ENCODE measurements at places on chromosomes 7 and 10.

DNA sequence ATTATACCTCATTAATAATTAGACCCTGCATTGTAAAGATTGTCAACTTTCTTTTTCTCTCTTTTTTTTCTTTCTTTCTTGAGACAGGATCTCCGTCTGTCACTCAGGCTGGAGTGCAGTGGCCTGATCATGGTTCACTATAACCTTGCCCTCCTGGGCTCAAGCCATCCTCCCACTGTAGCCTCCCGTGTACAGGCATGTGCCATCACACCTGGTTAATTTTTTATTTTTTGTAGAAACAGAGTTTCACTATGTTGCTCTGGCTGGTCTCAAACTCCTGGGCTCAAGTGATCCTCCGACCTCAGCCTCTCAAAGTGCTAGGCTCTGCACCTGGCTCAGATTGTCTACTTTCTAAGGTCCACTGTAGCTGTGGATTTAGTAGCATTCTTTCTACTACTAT, 50.7 kb downstream of the MDFIC start:
- no peak for DNase-seq

- no peak for DNase-seq
Observed at GRCh38 chr7:5591278-5591874, 167.7 kb upstream of the TNRC18 start.

DNA sequence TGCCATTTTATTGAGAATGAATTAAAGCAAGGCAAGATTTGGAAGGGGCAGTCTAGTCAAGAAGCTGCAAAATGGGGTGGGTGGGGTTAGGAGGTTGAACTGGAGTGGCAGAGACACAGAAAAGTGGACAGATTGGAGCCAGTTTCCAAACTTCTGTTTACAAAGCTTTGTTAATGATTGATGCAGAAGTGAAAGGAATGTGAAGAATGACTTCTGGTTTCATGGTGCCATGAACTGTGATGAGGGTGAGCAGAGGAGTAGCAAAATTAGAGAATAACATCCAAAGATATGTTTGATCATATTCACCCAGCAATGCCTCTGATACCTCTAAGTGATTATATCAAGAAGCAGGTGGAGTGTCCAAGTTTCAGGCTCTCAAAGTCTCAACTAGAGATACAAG, 1118.0 kb upstream of the C7orf33 start:
- DNase-seq, result no peak

GRCh38 chr7:71896535-71896934, 515.6 kb downstream of the CALN1 start:
- no peak for DNase-seq

DNA sequence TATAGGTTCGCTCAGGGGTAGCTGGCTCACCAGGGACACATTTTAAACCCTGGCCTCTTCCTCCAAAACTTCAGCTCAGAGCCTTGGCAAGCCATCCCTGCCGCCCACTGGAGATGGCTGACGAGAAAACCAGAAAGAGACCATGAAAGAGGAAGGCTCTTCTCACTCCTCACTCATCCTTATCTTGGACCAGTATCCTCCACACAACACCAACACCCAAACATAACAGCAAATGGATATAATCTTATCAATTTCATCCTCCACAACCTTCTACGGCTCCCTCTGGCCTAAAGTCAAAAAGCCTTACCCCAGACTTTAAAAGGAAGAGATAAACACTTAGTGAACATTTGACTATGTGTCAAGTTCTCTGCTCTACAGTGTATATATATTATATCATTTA, 26.9 kb downstream of the DLG5 start:
- DNase-seq, result no peak

DNA sequence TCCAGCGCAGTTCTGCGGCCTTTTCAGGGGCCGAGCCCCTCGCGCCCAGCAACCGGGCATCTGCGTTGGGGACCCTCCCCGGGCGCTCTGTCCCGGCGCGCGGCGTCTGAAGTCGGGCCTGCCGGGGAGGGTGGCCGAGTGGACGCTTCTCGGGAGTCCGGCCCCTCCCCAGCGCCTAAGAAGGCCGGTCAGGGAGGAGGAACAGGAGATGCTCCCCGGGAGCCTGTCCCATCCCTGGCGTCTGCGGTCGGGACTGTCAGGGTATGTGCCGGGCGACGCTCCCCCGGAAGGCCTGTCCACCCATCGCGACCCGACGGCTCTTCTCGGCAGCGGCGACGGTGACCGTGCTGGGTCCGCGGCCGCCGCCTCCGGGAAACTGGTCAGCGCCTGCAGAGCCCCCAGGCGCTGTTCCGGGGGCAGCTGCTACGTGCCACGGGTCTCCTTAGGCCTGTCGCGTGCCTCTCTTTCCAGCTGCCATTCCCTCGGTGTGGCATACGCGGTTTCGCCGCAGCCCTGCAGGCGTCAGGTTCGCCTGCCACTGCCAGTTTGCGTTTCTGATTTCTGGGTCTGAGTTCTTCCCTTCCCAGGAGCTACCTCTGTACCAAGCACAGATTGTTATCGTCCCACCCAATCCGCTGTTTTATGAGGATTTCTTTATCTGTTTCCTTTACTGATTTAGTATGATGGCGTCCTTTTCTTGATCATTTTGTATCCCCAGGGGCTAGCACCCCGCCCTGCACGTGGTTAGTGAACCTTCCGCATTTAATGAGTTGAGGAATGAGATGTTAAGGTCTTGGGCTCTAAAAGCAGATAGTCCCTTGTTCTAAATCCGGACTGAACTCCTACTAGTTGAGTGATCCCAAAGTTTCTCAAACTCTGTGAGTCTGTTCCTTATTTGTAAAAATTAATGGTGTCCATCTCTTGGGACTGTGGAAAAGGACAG, 782 bp downstream of the IFIT5 start:
- DNase-seq, result no peak

DNA sequence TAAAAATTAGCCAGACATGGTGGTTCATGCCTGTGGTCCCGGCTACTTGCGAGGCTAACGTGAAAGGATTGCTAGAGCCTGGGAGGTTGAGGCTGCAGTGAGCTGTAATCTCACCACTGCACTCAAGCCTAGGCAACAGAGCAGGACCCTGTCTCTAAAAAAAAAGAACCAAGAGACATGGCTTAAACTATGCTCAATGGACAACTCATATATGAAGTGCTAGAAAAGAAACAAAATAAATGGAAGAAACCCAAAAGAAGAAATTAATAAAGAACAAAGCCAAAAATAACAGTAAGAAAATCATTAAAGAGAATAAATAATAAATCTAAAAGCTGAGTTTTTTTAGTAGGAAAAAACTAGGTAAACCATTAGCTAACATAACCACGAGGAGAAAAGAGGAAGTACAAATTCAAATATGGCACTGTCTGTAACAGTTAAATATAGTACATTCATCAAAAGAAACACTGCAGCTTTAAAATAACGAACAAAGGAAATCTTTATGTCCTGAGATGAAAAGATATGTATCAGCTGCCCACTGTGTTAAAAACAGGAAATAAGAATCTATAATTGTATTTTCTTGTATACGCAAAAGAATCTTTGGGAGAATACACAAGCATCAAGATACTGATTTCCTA, 48.7 kb downstream of the UPF2 start:
- DNase-seq, result no peak

All from thymus (tissue), 14 donors.